Tracheal epithelial cell (primary cell): ENCODE measurements at places on chromosomes 7 and 10. TPM values are rescaled to one million over a fixed set of nuclear protein-coding genes. Genes with fewer than 3 reads are reported as not detected.

The KIF20B gene
- 3.1 and 4.0 TPM in 2 replicates for total RNA-seq

The CDC14C gene
- not detected in 2 replicates for total RNA-seq

The TMEM229A gene
- total RNA-seq = not detected in 2 replicates

The COL13A1 gene
- total RNA-seq = 0.21 and 0.72 TPM in 2 replicates

The PPP1R9A gene
- total RNA-seq = 0.85 and 6.0 TPM in 2 replicates

The PAPOLB gene
- total RNA-seq = not detected in 2 replicates
